Calu3 (cell line): ENCODE measurements at places on chromosomes 13 and 19. TPM values are rescaled to one million over a fixed set of nuclear protein-coding genes. Genes with fewer than 3 reads are reported as not detected.

PRSS57 gene
- total RNA-seq = not detected in 2 replicates

CGB1 gene
- not detected in 2 replicates for total RNA-seq

DNA sequence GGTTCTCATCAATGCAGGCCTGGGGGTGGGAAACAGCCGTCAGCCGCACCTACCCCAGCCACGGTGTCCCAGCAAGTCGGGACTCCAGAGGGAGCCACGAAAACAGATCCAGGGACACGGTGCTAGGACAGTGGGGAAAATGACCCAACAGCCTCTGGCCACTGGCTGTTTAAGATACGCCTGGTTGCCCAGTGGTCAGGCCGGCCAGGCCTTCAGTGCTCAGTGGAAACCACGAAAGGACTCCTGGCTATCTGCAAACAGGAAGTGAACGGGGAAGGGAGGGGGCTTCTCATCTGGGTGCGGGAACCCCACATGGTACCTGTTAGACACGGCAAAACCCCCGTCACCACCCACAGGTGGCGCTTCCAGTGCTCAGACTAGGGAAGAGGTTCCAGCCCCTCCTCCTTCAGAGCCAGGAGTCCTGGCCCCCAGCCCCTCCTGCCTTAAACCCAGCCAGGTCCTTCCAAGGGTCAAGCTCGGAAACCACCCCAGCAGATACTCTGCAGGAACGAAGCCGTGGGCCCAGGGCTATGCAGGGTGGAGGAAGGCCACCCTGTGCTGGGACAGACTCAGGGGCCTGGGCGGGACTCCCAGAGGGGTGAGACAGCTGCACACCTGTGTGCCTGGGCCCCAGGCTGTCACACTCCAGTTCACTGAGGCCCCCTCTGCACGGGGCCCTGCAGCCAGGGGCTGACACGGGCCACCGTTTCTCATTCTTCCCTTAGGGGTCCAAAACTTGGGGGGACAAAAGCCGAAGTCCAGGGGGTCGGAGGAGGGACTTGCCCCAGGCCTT, 4.5 kb downstream of the PPP1R12C start:
- no peak overlapping the region for H3K4me3 ChIP-seq
- no peak for DNase-seq
- no peaks in the 10 kb centered on the region for H3K27me3 ChIP-seq
- peaks cover 31% of the 10 kb centered on the region for H3K36me3 ChIP-seq

DNA sequence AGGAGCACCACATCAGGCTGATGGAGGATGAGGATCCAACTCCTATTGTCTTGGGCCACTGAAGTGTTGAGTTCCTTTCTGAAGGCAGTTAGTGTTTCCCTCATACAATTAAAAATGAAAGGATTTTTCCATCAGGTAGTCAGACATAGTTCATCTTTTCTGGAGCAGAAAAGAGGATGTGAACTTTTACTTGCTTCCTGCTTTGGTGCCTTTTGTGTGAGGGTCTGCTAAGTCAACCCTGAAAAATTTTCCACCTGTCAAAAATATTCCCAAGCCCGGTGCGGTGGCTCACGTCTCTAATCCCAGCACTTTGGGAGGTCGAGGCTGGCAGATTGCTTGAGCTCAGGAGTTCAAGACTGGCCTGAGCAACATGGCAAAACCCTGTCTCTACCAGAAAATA, 43.9 kb downstream of the RGCC start:
- no peak overlapping the region for H3K27ac ChIP-seq
- H3K4me3 ChIP-seq = no peak overlapping the region
- DNase-seq = no peak
- no peaks in the 10 kb centered on the region for H3K27me3 ChIP-seq
- H3K4me1 ChIP-seq = no peaks in the 10 kb centered on the region

- H3K27ac ChIP-seq = no peak overlapping the region
- H3K4me3 ChIP-seq = no peak overlapping the region
- no peaks in the 10 kb centered on the region for H3K36me3 ChIP-seq
- peaks cover 9% of the 10 kb centered on the region for H3K4me1 ChIP-seq
These were observed 158.9 kb downstream of the ZIC5 start for GRCh38 chr13:99812625-99813024.

DNA sequence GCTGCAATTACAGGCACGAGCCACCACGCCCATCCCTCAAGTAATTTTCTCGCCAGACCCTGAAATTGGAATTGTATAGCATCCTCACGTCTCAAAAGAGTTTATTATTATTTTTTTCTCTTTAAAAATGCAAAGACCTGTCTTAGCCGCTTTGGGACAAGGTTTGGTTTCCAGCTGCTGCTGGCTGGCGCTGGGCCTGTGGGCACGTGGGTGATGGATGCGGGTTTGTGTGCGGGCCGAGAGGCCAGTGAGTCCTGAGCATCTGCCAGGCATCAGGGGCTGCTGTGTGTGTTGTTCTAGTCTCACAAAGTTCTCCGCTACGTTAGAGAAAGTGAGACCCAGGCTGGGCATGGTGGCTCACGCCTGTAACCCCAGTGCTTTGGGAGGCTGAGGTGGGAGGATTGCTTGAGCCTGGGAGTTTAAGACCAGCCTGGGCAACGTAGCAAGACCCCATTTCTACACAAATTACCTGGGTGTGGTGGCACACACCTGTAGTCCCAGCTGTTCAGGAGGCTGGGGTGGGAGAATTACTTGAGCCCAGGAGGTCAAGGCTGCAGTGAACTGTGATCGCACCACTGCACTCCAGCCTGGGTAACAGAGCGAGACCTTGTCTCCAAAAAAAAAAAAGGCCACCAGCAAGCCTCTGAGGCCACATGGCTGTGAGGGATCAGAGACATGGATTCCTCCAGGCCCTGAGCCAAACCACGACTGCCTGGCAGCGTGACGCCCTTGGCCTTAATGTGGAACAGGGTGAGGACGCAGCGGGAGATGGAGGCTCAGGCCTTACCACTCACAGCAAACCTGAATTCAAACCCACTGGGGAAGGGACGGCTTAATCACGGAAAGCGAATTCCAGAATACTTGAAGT, 4.7 kb upstream of the TMPRSS9 start:
- no peaks in the 10 kb centered on the region for H3K27me3 ChIP-seq
- H3K4me3 ChIP-seq = no peak overlapping the region
- DNase-seq = no peak
- peaks cover 4% of the 10 kb centered on the region for H3K4me1 ChIP-seq

DNA sequence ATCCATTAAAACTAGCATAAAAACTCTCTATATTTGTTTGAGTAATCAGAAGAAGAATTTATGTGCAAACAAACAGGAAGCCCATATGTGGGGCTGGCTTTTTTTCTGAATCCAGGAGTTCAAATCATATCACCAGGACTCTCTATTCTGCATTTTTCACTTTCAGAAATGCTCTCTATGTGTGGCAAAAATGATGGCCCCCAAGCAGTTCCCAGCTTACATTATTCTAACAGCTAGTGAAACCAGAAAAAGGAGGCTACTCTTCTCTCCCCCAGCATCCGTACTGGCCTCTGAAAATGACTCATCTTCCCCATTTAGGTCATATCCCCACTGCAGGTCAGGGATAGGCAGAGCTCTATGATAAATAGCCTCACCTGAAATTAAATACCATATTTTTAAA, 20.4 kb downstream of the RBM26 start:
- no peaks in the 10 kb centered on the region for H3K27me3 ChIP-seq
- DNase-seq = no peak
- H3K4me1 ChIP-seq = peaks cover 17% of the 10 kb centered on the region
